ENCODE measurements at places on chromosomes 4 and X.

- no peak for DNase-seq
These were observed 47.1 kb upstream of the SORBS2 start for GRCh38 chr4:185859111-185859510.

- DNase-seq = no peak
These were observed 61.1 kb upstream of the RAB33B start for GRCh38 chr4:139392797-139393196.

DNA sequence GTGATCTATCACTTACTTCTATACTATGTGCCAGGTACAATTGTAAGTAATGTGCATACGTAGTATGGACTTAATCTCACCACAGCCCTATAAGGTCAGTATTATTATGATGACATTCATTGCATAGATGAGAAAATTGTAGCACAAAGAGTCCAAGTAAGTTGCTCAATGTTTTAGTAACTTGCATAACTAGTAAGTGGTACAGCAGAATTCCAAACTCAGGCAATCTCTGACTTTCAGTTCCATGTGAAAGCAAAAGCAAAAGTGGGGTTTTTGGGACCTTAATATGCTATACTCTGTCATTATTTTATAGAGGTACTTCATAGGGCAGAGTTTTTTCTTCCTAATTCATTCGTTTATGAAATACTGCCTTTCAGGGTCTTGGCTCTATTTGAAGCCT, 188.8 kb upstream of the VEGFC start:
- no peak for DNase-seq

- no peak for DNase-seq
These were observed 63.3 kb downstream of the GALNT7 start for GRCh38 chr4:173231916-173232315.

DNA sequence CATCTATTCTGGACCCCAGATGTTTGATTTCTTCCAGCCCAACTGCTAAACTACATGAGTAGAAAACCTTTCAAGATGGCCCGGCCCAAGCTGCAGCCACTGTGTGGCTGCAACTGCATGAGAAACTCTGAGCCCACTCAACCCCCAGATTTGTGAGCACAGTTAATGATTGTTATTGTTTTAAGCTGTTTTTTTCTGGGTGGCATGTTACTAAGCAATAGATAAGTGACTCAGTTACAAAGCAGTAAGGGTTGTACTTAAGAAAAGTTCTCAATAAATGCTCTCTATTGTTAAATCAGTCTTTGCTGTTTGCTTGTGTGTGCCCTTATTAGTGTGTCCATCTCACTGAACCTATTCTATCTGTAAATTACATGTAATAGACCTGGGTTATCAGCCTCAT, 51.8 kb downstream of the GC start:
- no peak for DNase-seq

Measured in fibroblast of skin of left quadriceps (primary cell).